ENCODE measurements at places on chromosomes 13 and 19.
A peak's percentile ranks its signal among the peaks of the same experiment; 100 is the strongest.

DNA sequence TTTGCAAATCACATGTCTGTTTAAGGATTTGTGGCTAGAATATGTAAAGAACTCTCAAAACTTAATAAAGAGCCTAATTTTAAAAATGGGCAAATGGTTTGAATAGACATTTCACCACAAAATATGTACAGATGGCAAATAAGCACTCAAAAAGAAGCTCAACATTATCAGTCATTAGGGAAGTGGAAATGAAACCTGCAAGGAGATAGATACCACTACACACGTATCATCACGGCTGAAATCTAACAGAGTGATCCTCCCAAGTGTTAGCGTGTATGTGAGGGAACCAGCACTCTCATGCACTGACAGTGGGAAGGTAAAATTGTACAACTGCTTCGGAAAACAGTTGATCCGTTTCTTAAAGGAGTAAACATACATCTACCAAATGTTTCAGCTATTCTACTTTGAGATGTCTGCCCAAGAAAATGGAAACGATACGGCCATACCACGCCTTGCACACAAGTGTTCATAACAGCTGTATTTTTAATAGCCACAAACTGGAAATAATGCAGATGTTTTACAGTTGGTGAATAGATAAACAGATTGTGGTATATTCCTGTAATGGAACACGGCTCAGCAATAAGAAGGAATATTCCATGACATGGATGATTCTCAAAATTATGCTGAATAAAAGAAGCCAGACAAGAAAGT lies 14.5 kb downstream of the ARHGEF7 start:
- DNase-seq, result no peak

- peak; percentile 11 for DNase-seq
These were observed 21.4 kb downstream of the MAP4K1 start for GRCh38 chr19:38596057-38596981.

GRCh38 chr13:62556978-62557377 lies 1141.3 kb upstream of the PCDH20 start:
- DNase-seq, result no peak

GRCh38 chr13:57633950-57634838 lies 2.6 kb downstream of the PCDH17 start:
- no peak for DNase-seq

All from stimulated activated CD4-positive, alpha-beta T cell treated with anti-CD3 and anti-CD28 coated beads, Interleukin-1b, Interleukin-23, amount 100 ng/mL, for 24 hours (primary cell).